ENCODE measurements at places on chromosomes 5 and 9.

DNA sequence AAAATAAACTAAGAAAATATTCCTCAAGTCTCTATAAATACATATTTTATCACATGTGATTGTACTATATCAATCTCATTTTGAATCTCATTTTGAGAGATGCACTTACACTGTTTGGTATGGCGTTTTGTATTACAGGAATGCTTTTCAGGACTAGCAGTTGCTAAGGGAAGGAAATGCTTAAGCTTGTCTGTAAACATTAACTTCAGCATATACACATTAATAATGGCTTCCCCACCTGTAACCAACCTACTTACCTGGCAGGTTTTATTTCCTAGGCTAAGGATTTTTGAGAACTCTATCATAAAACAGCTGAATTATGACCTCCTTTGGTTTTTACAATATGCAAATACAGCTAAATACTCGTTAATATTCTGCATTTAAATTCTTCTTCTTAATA lies 141.0 kb upstream of the GRHPR start:
- DNase-seq, result no peak

DNA sequence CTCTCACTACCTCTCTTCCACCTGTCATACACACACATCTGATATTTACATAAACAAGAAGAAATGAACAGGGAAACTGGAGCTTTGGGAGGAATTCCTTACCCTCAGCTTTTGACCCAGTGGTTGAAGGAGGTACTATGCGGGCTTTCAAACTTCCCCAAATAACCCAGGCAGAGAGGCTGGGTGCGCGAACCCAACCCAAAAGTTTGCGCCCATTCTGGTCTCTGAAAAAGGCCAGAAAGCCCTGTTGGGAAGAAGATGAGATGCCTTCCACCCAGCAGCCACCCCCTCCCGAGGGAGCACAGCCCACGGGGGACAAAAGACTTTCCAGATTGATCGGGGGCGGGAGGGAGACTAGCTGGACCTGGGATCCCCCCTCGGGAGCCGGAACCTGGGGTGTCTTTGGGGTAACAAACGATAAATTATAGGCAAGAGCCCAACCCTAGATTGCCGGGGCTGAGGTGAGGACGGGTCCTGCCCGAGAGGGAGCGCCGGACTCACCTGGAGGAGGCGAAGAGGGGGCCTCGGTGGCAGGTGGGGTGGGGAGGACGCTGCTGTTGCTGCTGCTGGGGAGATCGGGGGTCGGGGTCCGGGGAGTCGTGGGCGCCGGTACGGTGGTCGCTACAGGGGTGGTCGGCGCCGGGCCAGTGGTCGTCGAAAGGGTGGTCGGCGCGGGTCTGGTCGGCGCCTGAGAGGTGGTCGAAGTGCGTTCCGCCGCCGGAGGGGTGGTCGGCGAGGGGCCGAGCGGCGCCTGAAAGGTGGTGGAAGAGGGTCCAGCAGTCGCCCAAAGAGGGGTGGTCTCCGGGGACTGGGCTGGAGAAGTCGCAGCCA lies 798 bp downstream of the MEGF9 start:
- no peak for DNase-seq

DNA sequence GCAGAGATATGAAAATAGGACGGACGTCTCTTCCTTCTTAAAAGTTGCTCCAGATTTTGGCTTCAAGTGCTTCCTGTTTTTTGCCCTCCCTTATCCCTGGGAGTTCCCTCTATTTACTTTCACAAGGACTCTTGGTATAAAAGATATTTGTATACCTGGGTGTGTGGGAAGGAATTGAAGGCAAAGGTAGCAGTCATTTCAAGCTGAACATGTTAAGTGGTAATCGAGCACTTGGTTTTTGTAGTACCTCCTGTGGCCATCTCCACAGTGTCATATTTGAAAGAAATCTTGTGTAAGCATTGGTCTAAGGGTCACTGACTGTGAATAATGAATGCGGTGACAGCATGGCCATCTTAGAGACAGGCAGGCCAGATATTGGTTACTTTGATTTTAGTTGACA lies 593.6 kb downstream of the MTRR start:
- no peak for DNase-seq

DNA sequence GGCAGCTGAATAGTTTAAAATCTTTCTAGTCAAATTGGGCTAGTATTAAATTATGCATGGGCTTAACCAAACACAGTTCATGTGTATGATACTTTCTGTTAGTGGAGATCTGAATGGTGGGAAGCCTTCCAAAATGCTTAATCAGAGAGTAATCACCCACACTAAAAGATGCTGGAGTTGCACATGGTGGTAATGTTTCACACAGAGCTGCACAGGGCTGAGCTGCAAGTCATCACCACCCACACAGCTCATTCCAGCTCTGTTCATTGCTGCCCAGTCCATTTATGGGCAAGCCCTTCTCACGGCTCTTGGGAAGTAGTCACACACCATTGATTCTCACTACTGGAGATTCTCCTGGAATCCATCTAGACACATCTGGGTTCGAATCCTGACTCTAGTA lies 351.5 kb upstream of the KCNN2 start:
- DNase-seq, result no peak

- DNase-seq, result no peak
These were observed 31.0 kb downstream of the DOCK2 start for GRCh38 chr5:169667896-169668674.

DNA sequence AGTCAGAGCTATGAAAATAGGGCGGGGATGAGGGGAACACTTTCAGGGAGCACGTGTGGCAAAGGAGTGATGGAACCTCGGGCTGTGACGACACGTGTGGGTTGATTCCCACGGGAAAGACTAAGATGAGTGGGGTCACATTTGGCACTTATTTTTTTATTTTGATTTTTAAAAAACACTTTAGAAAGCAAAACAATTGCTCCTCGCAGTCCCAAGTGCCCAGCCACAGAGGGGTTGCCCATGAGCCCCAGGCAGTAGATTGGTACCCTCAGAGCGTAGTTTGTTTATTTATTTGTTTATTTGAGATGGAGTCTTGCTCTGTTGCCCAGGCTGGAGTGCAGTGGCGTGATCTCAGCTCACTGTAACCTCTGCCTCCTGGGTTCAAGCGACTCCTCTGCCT lies 69.7 kb downstream of the WNK2 start:
- DNase-seq, result no peak

- no peak for DNase-seq
These were observed 9.3 kb upstream of the SETX start for GRCh38 chr9:132364068-132364467.

DNA sequence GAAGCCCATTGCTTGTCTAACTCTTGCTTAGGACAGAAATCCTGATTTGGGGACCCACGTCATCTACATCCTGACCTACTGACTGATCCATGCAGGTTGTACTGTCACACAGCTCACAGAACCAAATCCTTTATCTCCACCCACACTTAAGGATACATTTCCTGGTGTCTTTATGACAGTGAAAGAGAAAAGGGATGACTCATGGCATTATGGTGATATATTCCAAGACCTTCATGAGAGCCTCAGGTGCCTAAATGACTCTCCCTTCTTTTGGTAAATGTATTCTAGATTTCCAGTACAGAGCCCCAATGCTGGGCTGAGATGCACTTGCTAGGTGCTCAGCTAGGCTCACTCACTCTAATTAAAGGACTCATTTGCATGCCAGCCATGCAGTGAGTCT lies 26.0 kb upstream of the DMRT2 start:
- DNase-seq, result no peak

DNA sequence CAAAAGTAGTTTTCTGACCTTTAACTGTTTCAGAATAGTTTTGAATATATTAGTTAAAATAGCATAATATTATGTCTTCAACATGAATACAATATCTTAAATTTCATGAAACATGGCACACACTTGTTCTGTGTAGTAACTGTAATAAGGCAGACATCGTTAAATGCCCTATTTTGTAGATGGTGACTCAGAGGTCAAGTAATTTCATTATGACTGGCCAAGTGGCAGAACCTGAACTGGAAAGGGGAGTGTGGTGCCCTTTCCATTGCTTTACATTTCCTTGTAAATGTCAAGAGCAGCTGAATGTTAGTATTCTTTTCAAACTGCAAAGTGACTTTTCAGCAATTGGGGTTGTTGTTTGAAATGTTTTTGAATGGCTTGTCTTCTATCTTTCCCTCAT lies 201.2 kb upstream of the CDKN2B start:
- DNase-seq, result no peak

- DNase-seq, result no peak
These were observed 11.4 kb downstream of the PCDHGA12 start for GRCh38 chr5:141441571-141442170.

DNA sequence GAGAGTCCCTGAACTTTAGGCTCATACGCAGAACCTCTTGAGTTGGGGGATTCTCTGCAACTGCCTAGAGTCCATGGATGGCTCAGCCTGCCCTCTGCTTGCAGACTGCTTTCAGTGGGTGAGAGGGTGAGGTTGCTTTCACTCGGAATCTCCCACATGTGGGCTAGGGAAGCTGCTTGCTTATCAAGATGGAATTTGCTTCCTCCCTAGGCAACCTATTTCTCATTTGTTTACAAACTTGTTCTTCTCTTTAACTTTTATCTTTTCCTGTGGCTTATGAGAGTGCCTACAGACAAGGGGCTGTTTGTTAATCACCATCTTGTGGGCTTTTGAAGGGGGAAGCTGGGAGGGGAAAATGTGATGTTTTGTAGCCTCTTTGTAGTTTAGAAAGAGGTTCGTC lies 10.0 kb downstream of the TLE4 start:
- peak; percentile 46 for DNase-seq

DNA sequence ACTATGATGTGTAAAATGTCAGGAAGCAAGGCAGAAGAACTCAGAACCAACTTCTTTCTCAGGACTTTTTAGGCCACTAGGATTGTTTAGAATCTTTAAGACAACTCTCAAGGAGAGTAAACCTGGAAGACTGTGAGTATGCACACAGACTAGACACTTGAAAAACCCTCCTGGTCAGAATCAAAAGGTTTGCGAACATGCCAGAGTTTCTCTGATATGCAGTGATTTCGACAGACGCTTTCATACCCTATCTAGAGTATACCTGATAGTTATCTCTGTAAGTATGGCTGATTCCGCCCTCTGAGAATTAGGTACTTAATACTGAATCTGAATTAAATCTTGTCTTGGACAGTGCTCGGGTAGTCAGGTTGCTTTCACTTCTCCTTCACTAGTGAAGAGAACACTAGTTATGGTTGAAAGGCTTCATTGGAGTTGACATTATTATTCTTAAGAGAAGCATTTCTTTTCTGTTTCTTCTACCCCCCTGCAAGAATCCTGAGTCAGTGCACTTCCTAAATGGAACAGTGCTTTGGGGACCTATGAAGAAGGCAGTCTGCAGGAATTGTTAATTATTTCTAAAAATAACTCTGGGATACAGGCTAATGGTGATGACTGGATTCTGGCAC lies 158.1 kb downstream of the HACD4 start:
- no peak for DNase-seq

DNA sequence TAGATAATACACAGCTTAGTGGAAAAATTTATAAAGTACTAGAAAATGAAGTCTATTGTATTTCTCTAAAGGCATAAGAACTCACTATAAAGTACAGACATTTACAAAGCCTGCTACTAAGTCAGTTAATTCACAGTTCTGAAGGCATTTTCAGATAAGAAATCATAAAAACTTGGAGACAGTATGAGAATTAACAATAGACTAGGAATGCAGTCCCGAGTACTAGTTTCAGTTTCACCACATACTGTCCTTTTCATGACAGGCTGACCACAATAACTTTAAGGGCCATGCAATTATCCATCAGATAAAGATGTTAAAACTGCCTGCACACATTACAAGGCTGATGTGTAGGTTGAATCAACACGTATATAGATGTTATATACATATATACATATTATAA lies 362.6 kb upstream of the SMC2 start:
- no peak for DNase-seq

GRCh38 chr5:95068289-95068910 lies 216.5 kb downstream of the MCTP1 start:
- DNase-seq, result no peak

DNA sequence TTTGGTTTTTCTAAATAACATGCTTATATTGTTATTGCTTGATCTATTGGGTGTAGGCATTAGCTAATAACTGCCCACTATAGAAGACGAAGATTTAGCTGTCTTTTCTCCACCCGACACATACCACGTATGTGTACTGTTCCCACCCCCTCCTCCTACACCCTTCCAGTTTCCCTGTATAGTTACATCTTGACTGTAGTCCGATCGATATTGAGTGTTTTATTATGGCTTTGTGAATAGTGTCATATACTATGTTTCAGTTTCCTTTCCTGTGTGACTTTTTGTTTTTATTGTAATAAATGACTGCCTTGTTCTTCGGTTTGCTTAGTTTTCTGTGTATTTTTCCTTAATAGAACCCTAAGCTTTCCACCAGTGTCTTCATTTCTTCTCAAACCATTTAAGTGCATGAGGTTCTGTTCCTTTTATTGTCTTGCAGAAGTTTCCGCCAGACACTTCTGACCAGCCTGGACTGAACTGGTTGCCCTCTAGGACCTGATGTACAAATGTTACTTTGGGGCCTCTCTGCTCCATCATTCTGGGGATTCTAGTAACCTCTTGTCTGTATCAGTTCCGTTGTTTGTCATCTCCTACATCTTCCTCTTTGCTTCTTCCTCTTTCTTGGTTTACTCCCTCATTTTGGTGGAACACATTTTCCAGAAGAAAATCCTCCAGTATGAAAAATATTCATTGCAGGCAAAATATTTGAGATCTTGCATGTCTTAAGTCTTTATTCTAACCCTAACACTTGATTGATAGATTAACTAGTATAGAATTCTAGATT lies 61.8 kb downstream of the PRKACG start:
- DNase-seq, result no peak

- no peak for DNase-seq
These were observed 130.7 kb upstream of the NTRK2 start for GRCh38 chr9:84538879-84539278.

- no peak for DNase-seq
These were observed 125.9 kb downstream of the NUDT12 start for GRCh38 chr5:103436656-103437055.

GRCh38 chr5:135133698-135134515 lies 99.9 kb upstream of the PITX1 start:
- no peak for DNase-seq

GRCh38 chr5:154518438-154518867 lies 40.4 kb upstream of the HAND1 start:
- DNase-seq, result no peak

- no peak for DNase-seq
These were observed 44.1 kb upstream of the CEMIP2 start for GRCh38 chr9:71812385-71812784.

DNA sequence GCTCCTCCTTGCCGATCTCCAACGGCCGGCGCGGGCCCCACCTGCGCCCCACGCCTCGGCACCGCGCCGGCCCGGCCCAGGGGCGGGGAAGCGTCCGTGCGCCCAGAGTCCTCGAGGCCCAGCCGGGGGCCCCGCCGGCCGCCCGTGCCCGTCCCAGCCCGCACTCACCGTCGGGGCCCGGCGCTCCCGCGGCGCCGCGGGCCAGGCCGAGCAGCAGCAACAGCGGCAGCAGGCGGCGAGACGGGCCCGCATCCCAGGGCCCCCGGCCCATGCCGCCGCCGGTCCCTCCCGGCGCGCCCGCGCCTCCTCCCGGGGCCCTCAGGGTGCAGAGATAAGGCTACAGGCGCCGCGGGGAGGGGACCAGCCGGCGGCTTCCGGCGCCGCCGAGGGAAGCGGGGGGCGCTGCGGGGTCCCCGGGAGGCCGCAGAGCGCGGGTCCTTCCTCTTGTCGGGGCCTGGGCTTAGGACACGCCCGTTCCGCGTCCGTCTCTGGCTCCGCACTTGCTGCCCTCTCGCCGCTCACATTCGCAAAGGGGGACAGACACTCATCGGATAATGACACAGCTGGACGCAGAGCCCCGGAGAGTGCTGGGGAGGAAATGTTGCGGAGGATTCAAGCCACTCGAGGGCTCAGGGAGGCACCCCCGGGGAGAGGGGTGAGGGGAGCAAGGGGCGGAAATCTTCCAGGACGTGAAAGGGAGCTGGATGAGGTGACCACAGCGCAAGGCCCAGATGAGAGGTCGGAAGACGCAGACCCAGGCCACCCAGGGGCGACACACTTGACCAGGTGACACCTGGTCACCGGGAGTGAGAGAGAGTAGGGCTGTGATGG lies at the start of gene SUSD1:
Gene SUSD1 (minus strand): TSS at position 333 of the 831 bp plus-strand sequence. CDS start 62 bp downstream, at position 271.
- DNase-seq, result no peak
